ENCODE measurements at places on chromosomes 3 and 15. TPM values are rescaled to one million over a fixed set of nuclear protein-coding genes. Genes with fewer than 3 reads are reported as not detected.

DNA sequence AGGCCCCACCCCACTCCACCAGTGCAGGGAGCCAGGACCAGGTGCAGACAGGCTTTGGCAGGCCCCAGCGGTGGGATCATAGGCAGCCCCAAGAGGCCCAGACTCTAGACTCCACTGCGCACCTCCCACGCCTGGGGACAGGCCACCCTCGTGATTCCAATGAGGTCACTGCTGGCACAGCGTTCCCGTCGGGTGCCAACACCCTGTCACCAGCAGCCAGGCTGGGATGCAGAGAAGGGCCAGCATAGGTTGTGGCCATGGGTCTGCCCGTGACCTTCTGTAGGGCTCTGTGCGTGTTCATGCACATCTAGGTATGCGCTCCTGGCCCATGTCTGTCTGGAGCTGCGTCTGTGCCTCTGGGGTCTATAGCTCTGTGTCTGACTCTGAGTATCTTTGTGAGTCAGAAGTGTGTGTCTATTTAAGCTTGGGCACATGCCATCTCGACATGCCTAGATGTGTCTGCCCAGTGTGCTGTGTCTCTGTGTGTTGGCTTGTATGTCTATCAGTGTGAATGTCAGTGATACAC is 13.0 kb downstream of the VIPR1 start:
- no peak for DNase-seq

GRCh38 chr3:25588441-25589103 is 76.1 kb downstream of the TOP2B start:
- no peak for DNase-seq

DNA sequence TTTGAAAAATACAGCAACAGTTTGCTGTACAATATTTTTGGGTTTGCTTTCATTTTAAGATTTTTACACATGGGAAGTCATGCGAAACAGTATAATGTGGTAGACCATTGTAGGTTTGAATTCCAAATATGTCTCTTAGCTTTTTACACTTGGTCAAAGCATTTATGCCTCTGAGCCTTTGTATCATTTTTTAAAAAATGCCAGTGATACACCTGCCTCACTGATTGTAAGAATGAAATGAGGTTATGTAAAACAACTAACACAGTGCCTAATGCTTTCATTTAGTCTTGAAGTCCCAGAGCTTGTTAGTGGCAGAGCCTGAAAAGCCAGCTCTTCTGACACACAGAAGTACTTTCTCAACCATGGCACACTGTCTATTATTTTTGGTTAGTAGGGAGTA is 202.0 kb downstream of the UBE2E2 start:
- no peak for DNase-seq

DNA sequence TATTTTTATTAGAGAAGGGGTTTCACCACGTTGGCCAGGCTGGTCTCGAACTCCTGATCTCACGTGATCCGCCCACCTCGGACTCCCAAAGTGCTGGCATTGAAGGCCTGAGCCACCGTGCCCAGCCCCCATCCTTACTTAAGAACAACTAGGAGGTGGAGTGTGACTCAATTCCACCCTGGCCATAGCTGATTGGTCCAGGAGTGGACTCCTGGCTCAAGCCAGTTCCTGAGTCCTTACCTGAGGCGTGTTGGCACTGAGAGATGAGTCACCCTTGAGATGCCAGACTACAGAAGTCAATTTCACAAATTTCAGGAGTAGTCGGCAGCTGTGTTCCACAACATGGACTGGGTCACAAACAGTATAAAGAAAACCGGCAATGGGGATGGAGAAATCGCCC is 124.2 kb downstream of the SHQ1 start:
- DNase-seq: no peak

Gene PLCH1
- 0.05 TPM for total RNA-seq

Gene BTLA
- 0.38 TPM for total RNA-seq

Gene POTEB2
- not detected for total RNA-seq

Measured in posterior vena cava (tissue), 2 donors.